NCI-H2081 (cell line): ENCODE measurements at places on chromosomes 7 and 10.

DNA sequence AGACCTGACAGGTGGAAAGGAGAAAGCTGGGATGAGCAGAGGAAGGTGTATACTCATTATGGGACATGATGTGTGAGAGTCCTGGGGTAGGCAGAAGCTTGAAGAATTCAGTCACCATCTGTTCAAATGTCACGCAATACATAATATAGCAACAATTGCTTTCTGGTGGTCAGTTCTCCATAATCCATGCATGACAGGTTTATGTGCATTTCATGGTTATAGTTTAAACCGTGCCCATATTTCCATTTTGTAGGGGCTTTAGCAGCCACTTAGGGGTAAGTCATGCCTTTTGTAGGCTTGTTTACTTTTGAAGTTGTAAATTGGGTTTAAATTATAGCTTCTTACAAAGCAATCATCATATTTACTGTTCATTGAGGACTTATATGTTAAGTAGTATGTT, 158.8 kb downstream of the NXPH1 start:
- DNase-seq = peak; percentile 65

DNA sequence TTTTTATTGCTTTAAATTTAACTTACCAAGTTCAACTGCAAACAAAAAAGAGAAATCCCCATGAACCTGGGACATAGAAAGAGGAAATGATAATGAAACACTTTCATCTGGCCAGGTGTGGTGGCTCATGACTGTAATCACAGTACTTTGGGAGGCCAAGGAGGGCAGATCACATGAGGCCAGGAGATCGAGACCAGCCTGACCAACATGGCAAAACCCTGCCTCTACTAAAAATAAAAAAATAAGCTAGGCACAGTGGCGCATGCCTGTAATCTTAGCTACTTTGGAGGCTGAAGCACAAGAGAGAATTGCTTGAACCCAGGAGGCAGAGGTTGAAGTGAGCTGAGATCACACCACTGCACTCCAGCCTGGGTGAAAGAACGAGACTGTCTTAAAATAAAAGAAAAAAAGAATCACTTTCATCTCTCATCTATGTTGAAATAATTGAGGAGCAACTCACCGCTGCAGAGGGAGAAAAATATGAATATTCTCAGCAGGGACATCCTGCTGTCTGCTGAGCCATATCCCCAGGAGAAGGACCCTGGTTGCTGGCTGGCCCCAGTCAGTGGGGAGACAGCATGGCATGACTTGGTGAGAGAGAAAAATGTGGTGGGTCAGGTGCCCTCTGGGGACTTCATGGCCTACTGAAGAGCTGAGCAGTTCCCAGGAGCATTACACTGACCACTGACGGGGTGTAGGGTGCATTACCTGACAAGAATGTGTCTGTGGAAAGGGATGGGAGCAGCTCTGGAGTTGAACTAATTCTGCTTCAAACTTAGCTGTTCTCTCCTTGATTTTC, 22.8 kb upstream of the TARP start:
- DNase-seq = no peak

- no peak for DNase-seq
Measured at GRCh38 chr10:52682766-52683165, 89.8 kb downstream of the MBL2 start.

DNA sequence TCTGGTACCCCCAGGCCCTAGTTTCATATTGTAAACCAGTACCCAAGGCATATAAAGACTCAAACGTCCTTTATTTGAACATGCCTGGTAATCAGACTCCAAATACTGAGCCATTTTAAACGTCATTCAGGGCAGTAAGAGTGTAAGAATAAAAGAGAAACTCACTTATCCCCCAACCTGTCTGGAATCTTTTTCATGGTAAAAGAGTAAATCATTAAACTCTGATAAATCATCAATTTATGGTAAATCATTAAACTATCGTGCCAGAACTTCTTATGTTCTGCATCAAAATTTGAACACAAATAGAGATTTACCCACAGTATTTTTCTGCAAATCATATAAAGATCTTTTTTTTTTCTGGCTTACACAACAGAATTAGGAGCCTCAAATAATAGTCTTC, 734.3 kb upstream of the POT1 start:
- DNase-seq = no peak

DNA sequence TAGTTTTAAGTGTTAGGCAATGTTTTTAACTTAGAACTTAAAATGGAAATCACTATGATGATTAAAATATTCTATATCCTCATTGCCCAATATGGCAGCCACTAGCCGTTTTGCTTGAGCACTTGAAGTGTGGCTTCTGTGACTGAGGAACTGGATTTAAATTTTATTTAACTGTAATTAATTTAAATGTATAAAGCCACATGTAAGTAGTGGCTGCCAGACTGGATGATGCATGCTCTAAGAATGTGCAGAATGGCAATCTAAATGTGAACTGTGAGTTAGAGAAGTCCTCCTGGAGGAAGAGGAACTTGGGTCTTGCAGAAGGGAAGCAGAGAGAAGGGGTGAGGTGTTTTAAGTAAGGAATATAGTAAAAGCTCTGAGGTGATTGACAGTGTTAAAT, 451.4 kb downstream of the SUGCT start:
- no peak for DNase-seq

- no peak for DNase-seq
Measured at GRCh38 chr7:35593899-35594298, 101.0 kb downstream of the HERPUD2 start.

DNA sequence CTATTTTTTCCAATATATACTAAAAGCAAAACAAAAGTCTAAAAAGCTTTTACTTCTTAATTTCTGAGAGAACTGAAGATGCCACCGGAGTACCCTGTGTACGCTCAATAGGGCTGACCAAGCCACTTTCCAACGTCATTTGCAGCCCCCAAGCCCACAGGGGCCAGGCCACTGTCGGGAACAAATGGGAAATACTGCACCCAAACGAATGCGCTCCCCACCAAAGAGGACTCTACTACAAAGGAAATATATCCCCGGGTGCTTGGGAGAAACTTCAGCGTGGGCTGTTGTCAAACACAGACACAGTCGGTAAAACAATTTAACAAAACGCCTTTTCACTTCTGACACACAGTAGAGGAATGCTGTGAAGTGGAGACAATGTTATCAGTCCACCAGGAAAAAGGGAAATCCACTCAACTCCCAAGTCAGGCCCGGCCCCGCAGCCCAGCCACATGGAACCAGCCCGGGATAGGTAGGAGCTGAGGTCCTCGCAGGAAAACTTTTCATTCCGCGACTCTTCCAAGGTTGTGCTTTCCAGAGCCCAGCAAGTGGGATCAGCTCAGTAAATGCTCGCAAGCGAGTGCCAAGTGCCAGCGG, 1.4 kb downstream of the PARD3 start:
- no peak for DNase-seq

GRCh38 chr7:12056381-12056780, 154.7 kb upstream of the TMEM106B start:
- DNase-seq = no peak

GRCh38 chr7:142001163-142001874, 5.6 kb downstream of the MGAM start:
- DNase-seq = no peak

GRCh38 chr10:99894613-99895012, 112.2 kb downstream of the ABCC2 start:
- no peak for DNase-seq

DNA sequence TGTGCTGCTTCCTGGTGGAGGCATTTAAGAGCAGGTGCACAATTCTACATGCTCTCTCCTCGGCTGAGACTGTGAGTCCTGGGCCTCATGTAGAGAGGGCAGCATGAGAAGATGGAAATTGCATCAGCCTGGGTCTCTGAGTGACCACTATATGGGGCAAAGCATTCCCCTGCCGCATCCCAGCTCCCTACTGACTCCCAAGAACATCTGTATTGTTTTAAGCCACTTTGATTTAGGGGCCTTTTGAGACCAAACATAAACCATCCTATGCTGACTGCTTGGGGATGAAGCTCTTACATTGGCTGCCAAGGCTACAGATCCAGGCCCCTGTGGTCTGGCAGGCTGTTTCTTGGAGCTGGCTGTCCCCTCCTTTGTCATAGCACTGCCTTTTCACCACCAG, 101.3 kb upstream of the TBX20 start:
- no peak for DNase-seq

GRCh38 chr7:148901178-148901577, 17.1 kb upstream of the EZH2 start:
- no peak for DNase-seq

- no peak for DNase-seq
Measured at GRCh38 chr10:119189811-119190282, 11.2 kb upstream of the PRDX3 start.
